ENCODE measurements at places on chromosomes 1 and 21. TPM values are rescaled to one million over a fixed set of nuclear protein-coding genes. Genes with fewer than 3 reads are reported as not detected.

EXTL1 gene
- not detected for total RNA-seq

CDK18 gene
- 126 TPM for total RNA-seq

MASP2 gene
- not detected for total RNA-seq

CCDC17 gene
- total RNA-seq = 5.0 TPM

BRDT gene
- not detected for total RNA-seq
